Motor neuron (in vitro differentiated cells): ENCODE measurements at places on chromosomes 3 and 15. TPM values are rescaled to one million over a fixed set of nuclear protein-coding genes. Genes with fewer than 3 reads are reported as not detected.

Gene NTRK3
- total RNA-seq, result 5.8 and 6.9 TPM in 2 replicates

Gene SAXO2
- 13.6 and 13.8 TPM in 2 replicates for total RNA-seq

Gene LRRN1
- total RNA-seq, result 2.3 and 2.5 TPM in 2 replicates

Gene AADACL2
- total RNA-seq, result not detected in 2 replicates

Gene CPN2
- 0.66 TPM in 1 of 2 replicates, not detected in the other for total RNA-seq

Gene BFSP2
- total RNA-seq, result 0.88 TPM in 1 of 2 replicates, not detected in the other

Gene LDHAL6B
- 0.30 TPM in 1 of 2 replicates, not detected in the other for total RNA-seq

Gene SERINC4
- total RNA-seq, result 1.1 and 1.3 TPM in 2 replicates
